ENCODE measurements at places on chromosomes 12 and 14.

- DNase-seq, result no peak
These were observed 5.5 kb upstream of the CELA1 start for GRCh38 chr12:51351913-51352532.

DNA sequence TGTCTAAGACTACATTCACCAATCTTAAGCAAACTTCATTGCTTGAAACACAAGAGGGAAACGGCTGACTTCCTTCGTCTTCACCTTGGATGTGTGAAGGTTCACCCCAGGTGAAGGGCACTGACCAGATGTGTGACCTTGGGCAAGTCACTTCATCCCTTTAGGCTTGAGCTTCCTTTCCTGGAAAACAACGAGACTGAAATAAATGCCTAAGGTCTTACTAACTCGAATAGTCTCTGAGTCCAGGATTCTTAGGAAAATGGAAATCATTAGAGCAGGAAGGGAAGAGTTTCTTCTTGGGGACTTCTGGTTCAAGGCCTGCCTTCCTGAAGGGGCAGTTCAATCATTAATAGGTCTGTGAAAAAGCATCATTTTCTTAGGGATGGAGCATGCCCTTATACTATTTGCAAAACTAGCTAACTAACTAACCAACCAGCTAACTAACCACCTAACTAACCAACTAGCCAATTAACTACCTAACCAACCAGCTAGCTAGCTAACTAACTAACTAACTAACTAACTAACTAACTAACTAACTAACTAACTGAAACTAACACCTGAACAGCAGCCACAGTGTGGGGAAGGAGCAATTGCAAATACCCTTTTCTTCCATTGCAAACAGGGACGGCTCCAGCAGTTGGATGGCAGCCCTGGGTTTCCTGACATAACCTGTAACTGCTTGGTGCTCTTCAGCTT is 31.5 kb upstream of the EMP1 start:
- DNase-seq, result no peak

- no peak for DNase-seq
These were observed 252.0 kb downstream of the KCNC2 start for GRCh38 chr12:74957634-74958033.

DNA sequence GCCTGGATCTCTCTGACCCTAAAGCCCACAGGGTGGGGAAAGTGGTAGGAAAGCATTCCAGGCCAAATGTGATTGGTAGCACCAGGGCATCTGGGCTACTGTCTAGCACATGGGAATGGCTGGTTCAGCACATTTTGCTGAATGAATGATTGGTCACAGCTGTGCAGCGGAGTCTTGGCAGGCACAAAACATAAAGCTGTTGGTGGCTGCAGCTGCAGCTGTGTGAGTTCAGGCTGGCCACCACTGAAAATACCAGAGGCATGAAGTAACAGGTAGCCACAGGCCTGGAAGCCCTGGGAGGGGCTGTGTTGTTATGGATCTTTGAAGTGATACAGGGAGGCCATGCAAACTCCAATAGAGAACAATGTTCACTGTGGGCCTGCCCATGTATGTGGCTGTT is 72.7 kb downstream of the MYRFL start:
- no peak for DNase-seq

- no peak for DNase-seq
These were observed 95.2 kb downstream of the KCNA5 start for GRCh38 chr12:5138845-5139244.

GRCh38 chr14:101404426-101405170 is 156.7 kb upstream of the DIO3 start:
- no peak for DNase-seq

GRCh38 chr14:72752034-72752412 is 141.9 kb downstream of the DPF3 start:
- DNase-seq, result no peak

DNA sequence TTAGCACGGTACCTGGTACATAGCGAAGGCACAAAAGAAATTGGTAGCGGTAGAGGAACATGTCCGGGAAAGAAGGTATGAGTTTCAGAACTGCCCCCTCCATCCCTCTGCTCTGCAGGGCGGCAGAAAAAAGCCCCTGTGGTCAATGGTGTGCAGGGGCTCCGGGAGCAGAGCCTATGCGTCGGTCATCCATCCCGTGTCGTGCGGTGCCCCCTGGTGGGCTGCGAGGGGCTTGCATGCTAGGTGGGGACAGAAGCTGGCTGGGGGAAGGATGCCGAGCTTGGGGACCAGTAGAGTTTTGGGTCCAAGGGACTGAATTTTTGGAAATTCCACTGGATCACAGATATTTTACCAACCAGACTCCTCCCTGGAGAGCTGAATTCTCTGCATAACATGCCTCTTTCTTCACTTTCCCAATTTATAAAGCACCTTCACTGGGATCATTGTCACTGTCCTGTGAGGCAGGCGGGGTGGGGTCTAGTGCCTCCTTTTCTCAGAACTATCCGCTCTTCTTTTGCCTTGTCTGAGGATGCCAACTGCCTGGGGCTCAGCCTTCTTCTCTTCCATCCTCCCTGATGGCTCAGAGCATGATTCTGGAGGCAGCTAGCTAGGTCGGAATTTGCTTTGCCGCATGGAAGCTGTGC is 148.7 kb downstream of the SMOC1 start:
- peak; percentile 48 for DNase-seq

DNA sequence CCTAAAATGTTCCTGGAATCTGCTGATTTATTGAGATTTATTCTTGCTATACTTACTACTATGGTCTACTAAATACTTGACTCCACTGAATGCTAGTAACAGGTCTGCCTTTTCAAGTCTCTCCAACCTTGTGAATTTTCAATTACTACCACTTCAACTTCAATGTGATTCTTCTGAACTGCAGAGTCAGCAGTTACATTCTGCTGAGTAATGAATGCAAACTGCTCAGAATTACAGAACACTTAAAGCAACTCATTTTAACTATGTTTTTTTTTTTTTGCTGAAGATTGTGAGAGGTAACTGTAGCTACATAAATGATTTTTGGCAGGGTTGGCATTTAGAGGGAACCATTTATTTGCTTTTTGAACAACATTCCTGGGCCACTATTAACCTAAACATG is 41.8 kb downstream of the ARF6 start:
- no peak for DNase-seq

- DNase-seq, result no peak
These were observed 57.9 kb downstream of the ZFYVE21 start for GRCh38 chr14:103773521-103773920.

GRCh38 chr14:95395098-95395737 is 75.5 kb upstream of the CLMN start:
- DNase-seq, result no peak

DNA sequence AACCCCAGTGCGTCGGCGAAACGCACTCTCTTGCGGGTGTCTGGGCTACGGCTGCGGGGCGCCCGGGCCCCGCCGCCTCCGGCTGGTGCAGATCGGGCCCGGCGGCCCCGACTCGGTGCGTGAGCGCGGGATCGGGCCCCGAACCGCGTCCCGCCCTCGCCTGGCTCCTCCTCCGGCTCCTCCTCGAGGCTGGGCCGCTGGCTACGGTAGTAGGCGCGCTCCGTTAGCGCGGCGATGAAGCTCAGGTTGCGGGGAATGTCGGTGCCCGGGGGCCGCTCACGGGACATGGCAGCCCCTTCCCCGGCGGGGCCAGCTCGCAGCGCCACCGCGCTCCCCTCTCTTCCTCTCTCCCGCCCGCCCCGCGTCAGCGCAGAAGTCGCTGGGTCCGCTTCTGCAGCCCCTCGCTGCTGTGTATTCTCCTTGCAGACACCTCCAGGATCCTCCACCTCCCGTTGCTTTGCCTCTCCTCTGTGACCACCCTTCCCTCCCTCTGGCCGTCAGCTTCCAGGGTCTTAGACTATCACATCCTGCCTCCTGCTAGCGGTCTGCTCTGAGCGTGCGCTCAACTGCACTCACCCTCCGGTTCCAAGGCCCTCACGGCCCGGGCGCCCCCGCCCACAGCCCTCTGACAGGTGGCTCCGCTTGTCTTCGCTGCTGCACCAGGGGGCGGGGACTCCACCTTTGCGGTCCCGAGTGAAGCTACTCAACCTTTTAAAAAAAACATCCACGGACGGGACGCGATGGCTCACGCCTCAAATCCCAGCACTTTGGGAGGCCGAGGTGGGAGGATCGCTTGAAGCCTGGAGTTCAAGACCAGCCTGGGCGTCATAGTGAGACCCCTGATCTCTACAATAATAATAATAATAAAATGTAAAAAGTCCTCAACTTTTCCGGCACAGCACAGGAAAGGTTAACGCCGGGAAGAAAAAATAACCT is at the start of gene PPP1R3E:
Gene PPP1R3E (minus strand): TSS at position 570 of the 936 bp plus-strand sequence. CDS start 283 bp downstream, at position 287.
- DNase-seq, result peak; percentile 64

- DNase-seq, result no peak
These were observed 29.6 kb upstream of the NTN4 start for GRCh38 chr12:95820096-95820703.

GRCh38 chr12:63826006-63826585 is 18.4 kb upstream of the SRGAP1 start:
- DNase-seq, result no peak

DNA sequence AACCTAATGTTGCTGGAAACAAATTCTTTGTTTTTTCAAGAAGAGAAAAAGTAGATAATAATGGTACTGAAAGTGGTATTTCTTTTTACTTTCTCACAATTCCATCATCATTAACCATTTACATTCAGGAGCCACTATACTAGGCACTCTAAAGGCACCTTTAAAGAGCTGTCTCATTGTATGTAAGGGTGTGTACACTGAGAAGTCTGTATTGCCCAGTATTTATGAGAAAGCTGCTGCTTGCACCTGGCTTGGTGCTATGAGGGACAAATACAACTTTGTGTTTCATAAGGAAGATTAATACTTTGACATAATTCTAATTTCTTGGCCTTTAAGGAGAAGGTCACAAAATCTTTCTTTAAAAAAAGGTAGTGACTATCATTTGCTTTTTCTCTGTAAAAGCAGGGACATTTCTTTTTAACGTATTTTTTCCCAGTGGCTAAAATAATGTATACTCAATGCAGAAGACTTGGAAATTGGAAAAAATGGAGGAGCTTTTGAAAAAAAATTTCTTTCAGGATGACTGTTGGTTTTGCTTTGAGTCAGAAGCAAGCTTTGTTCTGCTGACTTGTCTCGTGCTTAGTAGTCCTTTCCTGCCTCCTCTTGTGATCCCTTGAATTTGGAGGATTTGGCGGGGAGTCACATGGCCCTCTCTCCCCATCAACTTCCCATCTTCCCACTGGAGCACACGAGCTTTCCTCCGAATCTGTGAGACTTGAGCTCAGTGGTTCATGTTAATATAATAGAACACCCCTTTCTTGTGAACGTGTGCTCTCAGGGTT is 50.1 kb downstream of the RASSF3 start:
- no peak for DNase-seq

- no peak for DNase-seq
These were observed 9.6 kb upstream of the FOXG1 start for GRCh38 chr14:28756884-28757570.

GRCh38 chr14:51182131-51182565 is 57.9 kb upstream of the TMX1 start:
- no peak for DNase-seq
